ENCODE measurements at places on chromosomes 2 and 18. TPM values are rescaled to one million over a fixed set of nuclear protein-coding genes. Genes with fewer than 3 reads are reported as not detected.

SERPINB12 gene
- total RNA-seq: not detected

EN1 gene
- total RNA-seq: 1.2 TPM

BARD1 gene
- total RNA-seq: 9.3 TPM

GAD1 gene
- total RNA-seq: 0.59 TPM

TPO gene
- not detected for total RNA-seq

LYG1 gene
- total RNA-seq: 2.4 TPM

KCNG2 gene
- total RNA-seq: not detected

MC2R gene
- total RNA-seq: not detected

POMC gene
- total RNA-seq: not detected

Measured in A549 treated with ZK216348 at 1 μM for 4 hours (cell line).